ENCODE measurements at places on chromosomes 7 and 10.

GRCh38 chr10:125038637-125039036 lies 96.7 kb downstream of the ZRANB1 start:
- DNase-seq: no peak

GRCh38 chr7:139186146-139186545 lies 44.9 kb upstream of the UBN2 start:
- DNase-seq: no peak

- DNase-seq: no peak
Observed at GRCh38 chr10:50991456-50992355, 82.6 kb upstream of the PRKG1 start.

- no peak for DNase-seq
Observed at GRCh38 chr7:49295146-49295545, 370.8 kb downstream of the CDC14C start.

DNA sequence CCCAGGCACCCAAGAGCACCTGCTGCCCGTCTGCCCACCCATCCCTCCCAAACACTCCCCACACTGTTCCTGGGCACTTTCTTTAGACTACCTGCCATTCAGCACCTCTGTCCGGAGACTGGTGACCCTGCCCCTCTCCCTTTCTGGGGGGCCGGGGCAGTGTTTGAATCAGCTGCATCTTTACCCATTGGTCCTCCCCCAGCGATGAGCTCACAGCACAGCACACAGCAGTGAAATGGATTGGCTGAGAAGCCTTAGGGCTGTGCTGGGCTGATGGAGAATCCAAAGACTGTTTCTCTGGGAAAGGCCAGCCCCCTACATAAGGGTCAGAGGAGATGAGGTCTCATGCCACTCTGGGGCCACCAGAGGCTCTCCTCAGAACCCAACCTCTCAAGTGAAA lies 40.2 kb downstream of the VWA2 start:
- DNase-seq: no peak

- DNase-seq: no peak
Observed at GRCh38 chr10:43689618-43689954, 40.9 kb upstream of the ZNF32 start.

GRCh38 chr7:1664711-1665548 lies 5.1 kb upstream of the ELFN1 start:
- DNase-seq: no peak

DNA sequence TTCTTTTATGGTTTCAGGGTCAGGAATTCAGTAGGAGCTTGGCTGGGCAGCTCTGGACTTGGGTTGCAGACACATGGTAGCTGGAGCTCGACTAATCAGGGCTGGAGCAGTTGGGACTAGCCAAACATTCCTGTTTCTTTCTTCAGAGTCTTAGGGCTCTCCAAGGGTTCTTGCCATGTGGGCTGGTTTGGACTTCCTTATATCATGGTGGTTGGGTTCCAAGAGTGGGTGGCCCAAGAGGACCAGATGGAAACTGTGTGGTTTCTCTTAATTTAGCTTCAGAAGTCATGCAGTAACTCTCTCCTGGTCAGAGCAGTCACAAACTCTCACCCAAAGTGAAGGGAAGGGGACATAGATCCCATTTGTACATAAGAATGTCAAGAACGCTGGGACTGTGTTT lies 270.1 kb upstream of the FZD1 start:
- DNase-seq: no peak

GRCh38 chr7:134855442-134855841 lies 76.0 kb downstream of the CALD1 start:
- no peak for DNase-seq

GRCh38 chr10:75266945-75267344 lies 31.2 kb upstream of the COMTD1 start:
- DNase-seq: no peak

DNA sequence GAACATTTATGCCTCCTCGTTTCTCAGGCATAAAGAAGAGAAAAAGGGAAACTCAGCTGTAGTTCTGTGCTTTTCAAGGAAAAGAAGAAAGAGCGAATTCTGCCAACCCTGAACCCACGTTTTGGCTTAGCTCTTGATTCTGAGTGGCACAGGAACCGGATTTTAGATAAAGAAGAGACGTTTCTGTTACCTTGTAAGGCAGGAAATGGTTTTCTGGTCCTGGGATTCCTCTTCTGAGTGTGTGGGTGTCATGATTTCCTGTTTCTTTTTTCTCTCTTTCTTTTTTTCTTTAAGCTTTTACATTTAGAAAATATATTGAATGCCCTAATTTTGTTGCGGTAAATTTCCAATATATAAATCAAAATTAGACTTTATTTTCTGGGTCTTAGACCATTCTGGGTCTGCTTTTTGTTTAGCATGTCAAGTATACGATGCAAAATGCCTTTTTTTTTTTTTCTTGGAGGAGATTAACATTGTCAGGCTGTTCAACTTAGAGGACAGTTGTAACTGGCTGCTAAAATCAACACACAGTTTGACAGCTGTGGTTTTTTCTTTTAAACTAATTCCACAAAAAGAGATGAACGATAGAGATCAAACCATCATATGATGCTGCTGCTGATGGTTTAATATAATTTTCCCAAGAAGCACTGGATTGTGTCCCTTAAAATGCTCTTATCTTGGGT lies 190.8 kb downstream of the GATA3 start:
- no peak for DNase-seq

DNA sequence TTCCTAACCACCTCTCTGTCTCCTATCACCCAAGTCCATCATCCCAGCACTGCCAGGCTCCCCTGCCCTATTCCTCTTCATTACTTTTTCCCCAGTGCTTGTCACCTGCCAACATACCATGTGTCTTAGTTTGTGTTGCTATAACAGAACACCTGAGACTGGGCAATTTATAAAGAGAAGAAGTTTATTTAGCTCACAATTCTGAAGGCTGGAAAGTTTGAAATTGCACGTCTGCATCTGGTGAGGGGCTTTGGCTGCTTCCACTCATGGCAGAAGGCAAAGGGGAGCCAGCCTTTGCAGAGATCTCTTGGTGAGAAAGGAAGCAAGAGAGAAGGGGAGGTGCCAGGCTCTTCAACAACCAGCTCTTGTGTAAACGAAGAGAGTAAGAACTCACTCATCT lies 47.3 kb downstream of the DRGX start:
- no peak for DNase-seq

- DNase-seq: no peak
Observed at GRCh38 chr10:29740981-29741545, 106.3 kb upstream of the SVIL start.

DNA sequence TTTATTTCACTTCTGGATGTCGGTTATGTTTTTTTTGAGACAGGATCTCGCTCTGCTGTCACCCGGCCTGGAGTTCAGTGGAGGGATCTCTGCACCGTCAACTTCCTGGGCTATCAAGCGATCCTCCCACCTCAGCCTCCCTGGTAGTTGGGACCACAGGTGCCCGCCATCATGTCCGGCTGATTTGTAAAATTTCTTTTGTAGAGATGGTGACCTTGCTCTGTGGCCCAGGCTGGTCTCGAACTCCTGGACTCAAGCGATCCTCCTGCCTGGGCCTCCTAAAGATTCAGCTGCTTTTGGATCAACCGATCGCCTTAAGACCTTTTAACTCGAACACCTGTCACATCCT lies 606 bp upstream of the RABGEF1 start:
- DNase-seq: no peak

DNA sequence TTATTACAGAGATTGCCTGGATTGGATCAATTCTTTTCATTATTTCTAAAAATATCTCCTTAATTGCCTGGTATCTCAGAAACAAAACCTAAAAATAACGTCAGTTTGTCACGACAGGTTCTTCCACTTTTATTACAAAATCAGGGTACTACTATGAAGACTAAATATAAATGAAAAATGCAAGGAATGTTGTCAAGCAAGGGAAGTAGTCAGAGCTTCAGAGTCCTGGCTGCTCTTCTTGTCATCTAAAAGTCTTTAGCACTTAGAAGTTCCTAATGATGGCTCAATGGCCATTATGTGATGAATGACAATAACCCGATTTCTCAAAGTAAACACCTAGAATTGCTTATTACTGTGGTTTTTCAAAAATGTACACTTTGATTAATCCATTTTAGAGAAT lies 192.2 kb downstream of the SEMA3A start:
- DNase-seq: no peak

GRCh38 chr10:132962623-132963429 lies 20.5 kb upstream of the CFAP46 start:
- DNase-seq: no peak

GRCh38 chr10:13917791-13918190 lies 331.0 kb downstream of the PRPF18 start:
- no peak for DNase-seq

DNA sequence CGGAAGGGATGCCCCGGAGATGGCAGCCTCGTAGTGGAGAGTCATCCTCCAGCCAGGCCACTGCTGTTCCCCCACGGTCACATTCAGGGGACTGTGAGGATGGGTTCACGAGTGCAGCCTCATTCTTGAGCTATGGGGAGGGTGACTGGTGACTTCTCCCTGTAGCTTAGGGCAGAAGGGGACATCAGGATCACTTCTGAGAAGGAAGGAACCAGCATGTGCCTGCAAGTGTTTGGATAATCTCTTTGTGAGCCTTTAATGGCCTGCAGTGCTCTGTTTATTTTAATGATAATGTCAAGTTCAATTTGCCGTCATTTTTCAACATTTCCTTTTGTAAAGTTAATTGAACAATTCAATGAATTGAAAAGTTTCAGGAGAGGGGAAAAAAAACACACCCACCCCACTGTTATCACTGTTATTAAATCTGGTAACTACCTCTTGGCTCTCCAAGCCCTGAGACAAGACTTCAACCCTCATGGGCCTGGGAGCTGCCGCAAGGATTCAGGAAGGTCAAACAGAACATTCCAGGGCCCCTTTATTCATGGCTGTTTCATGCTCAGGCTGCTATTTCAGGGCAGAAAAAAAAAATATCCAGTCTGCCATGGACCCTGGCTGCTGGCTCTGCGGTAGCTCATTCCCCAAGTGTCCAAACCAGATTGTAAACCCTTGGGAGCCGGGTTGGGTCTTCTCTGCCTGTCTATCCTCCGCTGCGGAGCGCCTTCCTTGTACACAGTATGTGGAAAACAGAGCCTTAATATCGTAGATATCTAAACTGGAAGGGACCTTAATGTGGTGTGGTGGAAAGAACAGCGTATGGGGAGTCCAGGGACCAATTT lies 100.4 kb downstream of the CDH23 start:
- no peak for DNase-seq

- DNase-seq: no peak
Observed at GRCh38 chr10:113550365-113550764, 2.5 kb upstream of the HABP2 start.

DNA sequence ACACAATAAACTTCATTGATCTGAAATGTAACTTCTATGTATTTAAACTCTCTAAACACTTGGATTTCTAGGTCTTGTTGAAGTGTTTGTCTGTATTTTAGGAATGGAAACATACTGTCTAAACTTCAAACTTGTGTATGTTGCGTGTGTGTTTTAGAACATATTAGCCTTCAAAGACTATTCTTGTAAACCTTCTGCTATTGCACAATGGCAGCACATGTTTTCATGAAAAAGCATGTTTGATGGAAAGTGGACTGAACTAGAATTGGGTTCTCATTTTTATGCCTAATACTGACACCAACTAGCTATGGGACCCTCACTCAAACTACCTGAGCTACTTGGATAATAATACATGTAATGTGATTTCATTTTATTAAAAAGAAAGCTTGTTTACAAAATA lies 592.6 kb downstream of the IPMK start:
- no peak for DNase-seq

DNA sequence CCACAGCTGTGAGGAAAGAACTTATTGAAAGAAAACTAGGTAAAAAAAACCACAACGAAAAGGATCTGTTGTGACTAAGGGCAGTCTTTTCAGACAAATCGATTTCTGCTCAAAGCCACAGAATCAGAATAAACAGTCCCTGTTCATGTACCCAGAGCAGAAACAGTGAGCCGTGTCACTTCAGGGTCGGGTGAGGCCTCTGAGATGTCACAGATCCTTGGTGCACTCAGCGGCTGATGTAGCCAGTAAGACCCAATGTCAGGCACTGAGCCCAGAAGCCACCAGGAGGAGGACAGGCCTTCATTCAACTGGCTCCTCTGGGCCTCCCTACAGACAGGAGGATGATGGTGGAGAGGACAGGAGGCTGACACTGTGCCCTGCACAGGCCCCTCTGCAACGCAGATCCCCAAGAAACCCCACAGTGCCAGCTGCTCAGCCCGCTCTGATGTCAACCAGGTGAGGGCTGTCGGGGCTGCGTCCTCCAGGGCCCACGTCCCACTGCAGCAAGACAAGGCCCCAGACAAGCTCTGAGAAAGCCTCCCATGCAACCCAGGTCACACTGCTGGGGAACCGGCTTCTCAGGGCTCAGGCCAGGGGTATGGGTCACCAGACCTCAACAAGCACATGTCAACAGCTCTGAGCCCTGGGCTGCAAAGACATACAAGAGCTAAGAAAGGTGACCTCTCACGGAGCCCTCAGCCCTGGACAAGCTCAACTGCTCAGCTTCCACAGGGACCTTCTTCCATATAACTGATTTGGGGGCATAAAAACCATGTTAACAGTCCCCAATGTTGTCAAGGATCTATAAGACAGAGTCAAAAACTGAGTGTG lies 190.6 kb downstream of the PARD3 start:
- no peak for DNase-seq

- DNase-seq: no peak
Observed at GRCh38 chr7:100802951-100803350, 24.4 kb downstream of the EPHB4 start.

DNA sequence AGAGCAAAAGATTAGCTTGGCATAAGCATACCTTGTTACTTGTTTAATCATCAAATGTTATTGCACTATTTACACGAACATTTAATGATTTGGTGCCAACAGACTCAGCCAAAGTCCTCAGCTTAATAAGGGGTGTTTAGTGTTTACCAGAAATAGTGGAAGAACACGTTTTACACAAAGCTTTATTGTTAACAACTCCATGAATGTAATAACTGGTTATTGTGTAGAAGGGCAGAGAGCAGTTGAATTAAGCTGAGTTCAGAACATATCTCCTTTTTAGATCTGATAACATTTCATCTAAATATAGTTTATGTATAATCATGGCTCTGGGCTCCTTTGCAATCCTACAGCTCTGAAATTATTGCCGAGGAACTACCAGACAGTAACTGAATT lies 99.1 kb downstream of the CABCOCO1 start:
- DNase-seq: no peak

DNA sequence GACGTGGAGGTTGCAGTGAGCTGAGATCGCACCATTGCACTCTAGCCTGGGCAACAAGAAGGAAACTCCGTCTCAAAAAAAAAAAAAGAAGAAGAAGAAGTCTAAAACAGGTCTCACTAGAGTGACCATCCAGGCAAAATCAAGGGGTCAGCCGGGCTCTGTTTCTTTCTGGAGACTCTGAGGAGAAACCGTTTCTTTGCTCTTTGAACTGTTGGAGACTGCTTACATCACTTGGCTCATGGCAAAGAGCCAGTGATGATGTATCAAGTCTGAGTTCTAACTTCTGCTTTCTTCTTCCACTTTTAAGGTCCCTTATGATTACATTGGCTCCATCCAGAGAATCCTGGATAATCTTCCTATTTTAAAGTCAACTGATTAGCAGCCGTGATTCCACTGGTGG lies 306.8 kb downstream of the WDR11 start:
- no peak for DNase-seq

DNA sequence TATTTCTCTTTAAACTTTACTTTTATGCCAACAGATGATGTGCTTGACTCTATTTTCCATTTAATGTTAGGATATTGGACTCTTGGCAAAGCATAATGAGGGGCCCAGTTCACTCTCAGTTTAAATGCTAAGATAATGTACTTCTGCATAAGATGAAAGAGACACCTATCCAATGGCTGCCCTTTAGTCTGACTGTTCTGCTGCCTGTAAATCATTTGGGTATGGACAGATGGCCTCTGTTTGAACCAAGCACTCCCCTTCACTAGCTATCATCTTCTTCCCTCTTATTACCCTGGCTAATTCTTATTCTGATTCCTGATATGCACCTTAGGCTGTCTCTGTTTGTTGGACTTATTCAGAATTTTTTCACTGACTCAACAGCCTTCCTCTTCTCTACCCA lies 72.1 kb downstream of the SEM1 start:
- DNase-seq: no peak
